ENCODE measurements at places on chromosomes 4 and X.

DNA sequence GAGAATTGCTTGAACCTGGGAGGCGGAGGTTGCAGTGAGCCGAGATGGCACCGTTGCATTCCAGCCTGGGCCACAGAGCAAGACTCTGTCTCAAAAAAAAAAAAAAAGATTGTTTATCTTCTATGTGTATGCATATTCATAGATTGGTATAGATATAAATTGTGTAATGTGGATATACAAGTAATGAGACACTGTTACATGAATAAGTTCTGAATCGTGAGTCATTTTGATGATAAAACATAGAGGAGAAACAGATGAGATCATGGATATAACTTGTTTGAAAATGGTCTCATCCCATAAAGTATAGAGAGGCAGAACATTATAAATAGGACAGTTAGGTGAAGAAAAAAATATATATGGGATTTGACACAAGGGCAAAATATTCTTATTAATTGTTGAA, 628.0 kb downstream of the IL1RAPL1 start:
- DNase-seq: no peak

GRCh38 chr4:99848591-99849001, 32.0 kb downstream of the DAPP1 start:
- no peak for DNase-seq

DNA sequence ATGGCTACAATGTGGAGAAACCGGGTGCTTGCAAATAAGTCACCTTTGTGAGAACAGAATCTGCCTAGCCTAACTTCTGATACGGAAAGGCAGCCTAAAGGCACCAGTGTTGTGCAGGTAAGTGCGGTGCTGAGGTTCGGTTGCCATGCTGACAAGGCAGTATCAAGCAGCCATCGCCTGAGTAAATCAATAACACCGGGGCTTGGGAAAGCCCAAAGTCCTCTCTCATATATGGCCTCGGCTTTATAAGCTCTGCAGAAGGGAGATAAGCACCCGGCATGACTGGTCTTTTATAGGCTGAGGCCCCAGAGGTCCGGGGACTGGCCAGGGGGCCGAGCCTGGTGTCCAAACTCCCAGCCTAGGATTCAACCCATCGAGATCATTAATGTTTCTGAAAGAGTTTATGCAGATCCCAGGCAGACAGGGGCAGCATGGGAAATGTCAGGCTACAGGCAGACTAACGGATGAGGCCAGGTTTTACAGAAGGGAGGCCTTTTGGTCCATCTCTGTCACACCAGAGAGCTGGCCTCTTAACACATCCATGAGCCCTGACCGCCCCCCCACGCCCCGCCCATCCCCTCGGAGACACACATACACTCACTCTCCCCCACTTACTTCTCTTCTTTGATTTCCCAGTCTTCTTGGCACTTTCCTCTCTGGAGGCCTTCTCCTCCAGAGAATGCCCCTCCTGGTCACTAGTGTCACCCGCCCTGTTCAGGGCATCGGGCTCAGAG, 38.5 kb downstream of the ELF4 start:
- no peak for DNase-seq

- DNase-seq: peak; percentile 27
Observed at GRCh38 chr4:173333658-173334084, 487 bp downstream of the HMGB2 start.

DNA sequence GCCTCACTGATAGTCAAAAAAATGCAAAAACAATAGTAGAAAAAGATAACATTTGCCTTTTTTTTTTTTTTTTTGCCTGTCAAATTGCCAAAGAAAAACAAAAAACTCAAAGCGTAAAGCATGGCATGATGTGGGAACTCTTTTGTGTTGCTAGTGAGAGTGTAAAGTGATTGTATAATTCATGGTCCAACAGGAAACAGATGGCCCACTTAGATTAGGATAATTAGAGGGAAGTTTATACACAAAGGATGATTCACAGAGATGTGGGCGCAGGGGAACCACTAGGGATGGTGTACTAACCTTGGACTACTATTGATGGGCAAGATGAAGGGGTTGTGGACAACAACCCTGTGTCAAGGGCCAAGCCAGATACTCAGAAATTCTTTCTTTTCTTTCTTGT, 16.4 kb downstream of the MCUB start:
- peak; percentile 64 for DNase-seq
